Testis (tissue), 5 donors: ENCODE measurements at places on chromosomes 11 and 22.

DNA sequence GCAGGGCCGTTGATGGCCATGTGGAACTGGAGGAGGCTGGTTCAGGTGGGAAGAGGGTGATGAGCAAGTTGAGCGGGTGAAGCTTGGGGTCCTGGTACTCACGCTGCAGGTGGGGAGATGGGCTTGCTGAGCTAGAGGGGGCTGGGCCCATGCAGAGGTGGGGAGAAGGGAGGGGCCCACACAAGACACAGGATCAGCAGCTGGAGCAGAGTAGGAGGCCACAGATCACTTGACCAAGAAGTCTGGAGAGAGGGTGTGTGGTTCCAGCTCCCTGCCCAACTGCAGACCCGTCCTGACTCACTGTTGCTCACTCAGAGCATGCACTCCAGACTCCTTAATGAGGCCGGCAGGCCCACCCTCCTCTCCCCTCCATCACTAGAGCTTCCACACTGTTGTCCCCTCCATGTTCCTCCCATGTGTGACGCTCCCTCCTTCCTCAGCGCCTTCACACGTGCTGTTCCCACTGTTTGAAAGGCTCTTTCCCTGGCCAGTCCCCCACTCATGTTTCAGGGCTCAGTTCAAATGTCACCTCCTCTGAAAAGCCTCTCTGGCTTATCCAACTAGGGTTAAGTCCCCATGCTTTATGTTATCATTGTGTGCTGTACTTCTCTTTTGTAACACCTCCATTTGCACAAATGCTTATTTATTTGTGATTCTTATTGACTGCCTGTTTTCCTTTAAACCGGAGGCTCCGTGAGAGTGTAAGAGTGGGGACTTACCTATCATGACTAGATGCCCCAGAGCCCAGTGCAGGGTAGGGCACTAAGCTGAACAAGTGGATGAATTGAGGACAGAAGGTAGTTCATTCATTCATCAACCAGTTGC, 2.3 kb downstream of the CCDC86 start:
- H3K27me3 ChIP-seq: no peaks in the 10 kb centered on the region
- H3K4me1 ChIP-seq: peaks cover 32% of the 10 kb centered on the region
- no peak for DNase-seq
- no peak overlapping the region for H3K4me3 ChIP-seq

DNA sequence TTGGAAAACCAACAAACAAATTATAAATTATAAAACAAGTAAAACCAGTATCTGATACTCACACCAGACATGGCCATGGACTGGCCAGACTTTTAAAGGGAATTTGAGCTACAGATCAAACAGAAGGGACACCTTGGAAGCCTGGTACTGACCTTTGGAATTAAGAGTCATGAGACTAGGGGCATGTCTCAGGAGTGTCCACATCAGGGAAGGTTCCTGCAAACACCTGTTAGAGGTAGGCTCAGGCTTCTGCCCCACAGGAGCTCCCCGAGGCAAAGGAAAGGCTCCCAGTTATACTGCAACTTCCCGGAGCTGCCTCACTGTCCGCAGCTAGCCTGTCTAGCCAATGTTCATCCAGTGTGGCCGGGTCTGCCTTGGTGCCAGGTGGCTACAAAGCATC, 290.1 kb downstream of the BUD13 start:
- H3K4me3 ChIP-seq: no peak overlapping the region
- no peaks in the 10 kb centered on the region for H3K36me3 ChIP-seq
- no peak overlapping the region for H3K27ac ChIP-seq
- no peak for DNase-seq
- H3K4me1 ChIP-seq: peaks cover 11% of the 10 kb centered on the region
- no peaks in the 10 kb centered on the region for H3K27me3 ChIP-seq

- no peaks in the 10 kb centered on the region for H3K36me3 ChIP-seq
- H3K27ac ChIP-seq: no peak overlapping the region
- no peaks in the 10 kb centered on the region for H3K4me1 ChIP-seq
- no peaks in the 10 kb centered on the region for H3K27me3 ChIP-seq
- DNase-seq: no peak
- H3K4me3 ChIP-seq: no peak overlapping the region
These were observed 514 bp downstream of the KRTAP5-9 start for GRCh38 chr11:71548716-71549151.

DNA sequence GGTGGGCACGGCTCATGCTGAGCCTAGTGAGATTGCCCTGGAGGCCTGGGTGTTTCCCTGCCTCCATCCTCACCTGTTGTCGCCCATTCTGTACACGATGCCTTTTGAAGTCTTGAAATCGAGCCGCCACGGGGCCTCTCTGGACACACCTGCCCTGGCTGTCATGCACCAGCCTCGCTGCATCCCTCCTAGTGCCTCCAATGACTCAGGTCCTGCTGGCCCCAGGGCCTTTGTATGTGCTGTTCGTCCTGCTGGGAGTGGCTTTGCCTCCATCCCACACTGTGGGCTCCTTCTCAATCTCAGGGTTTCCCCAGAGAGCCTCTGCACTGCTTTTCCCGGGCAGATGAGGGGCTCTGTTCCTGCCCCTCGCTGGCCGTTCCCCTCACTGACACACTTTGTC, 8.9 kb upstream of the MYEOV start:
- no peaks in the 10 kb centered on the region for H3K27me3 ChIP-seq
- no peak for DNase-seq
- H3K4me1 ChIP-seq: peaks cover 3% of the 10 kb centered on the region
- no peaks in the 10 kb centered on the region for H3K36me3 ChIP-seq
- H3K27ac ChIP-seq: no peak overlapping the region
- no peak overlapping the region for H3K4me3 ChIP-seq

- H3K4me3 ChIP-seq: peak overlapping the region; percentile 29
- no peaks in the 10 kb centered on the region for H3K4me1 ChIP-seq
- no peak for DNase-seq
- no peaks in the 10 kb centered on the region for H3K27me3 ChIP-seq
- no peak overlapping the region for H3K27ac ChIP-seq
These were observed 238.7 kb upstream of the PLET1 start for GRCh38 chr11:112499153-112499880.

- H3K27ac ChIP-seq: no peak overlapping the region
- no peak for DNase-seq
- H3K4me1 ChIP-seq: no peaks in the 10 kb centered on the region
These were observed 18.3 kb downstream of the ELF5 start for GRCh38 chr11:34495239-34495723.

DNA sequence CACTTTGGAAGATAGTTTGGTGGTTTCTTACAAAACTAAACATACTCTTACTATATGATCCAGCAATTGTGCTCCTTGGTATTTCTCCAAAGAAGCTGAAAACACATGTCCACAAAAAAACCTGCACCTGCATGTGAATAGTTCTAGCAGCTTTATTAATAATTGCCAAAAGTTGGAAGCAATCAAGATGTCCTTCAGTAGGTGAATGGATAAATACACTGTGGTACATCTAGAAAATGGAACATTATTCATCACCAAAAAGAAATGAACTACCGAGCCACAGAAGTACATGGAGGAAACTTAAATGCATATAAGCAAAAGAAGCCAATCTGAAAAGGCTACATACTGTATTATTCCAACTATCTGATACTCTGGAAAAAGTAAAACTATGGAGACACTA, 569.1 kb upstream of the CCDC90B start:
- H3K4me1 ChIP-seq: no peaks in the 10 kb centered on the region
- no peaks in the 10 kb centered on the region for H3K27me3 ChIP-seq
- H3K36me3 ChIP-seq: no peaks in the 10 kb centered on the region
- DNase-seq: no peak
- H3K27ac ChIP-seq: no peak overlapping the region

DNA sequence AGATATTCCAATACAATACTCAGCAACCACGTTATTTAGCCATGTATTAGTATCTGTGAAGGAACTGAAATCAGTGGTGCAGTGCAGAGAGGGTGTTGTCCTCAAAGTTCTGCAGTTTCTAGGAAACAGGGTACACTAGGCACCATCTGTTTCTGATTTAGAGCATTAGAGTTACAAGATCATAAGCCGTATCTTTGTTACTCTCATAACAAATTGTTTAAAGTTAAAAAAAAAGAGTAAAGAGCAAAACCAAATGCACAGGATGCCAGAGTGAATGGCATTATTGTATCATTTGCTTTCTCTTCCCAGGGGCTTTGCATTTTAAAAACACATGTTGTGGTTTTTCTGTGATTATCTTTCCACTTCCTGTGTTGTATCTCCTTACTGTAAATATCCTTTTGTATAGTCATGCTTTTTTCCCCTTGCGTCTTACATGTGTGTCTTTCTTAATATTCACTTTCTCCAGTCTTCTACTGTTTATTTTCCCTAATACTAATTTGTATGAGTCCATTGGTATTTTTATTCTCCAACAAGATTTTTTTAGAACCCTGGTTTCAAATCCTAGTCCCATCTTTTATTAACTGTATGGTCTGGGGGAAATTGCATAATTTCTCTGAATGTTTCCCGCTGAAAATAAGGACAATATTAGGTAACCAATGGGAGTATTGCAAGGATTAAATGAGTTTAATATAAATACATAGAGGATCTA, 15.2 kb upstream of the NUP160 start:
- no peak overlapping the region for H3K27ac ChIP-seq
- H3K4me3 ChIP-seq: no peak overlapping the region
- no peaks in the 10 kb centered on the region for H3K4me1 ChIP-seq
- DNase-seq: no peak
- H3K27me3 ChIP-seq: no peaks in the 10 kb centered on the region

GRCh38 chr11:1449490-1450243, 36.9 kb downstream of the MOB2 start:
- H3K27me3 ChIP-seq: no peaks in the 10 kb centered on the region
- H3K36me3 ChIP-seq: no peaks in the 10 kb centered on the region
- no peak for DNase-seq
- H3K4me1 ChIP-seq: no peaks in the 10 kb centered on the region

DNA sequence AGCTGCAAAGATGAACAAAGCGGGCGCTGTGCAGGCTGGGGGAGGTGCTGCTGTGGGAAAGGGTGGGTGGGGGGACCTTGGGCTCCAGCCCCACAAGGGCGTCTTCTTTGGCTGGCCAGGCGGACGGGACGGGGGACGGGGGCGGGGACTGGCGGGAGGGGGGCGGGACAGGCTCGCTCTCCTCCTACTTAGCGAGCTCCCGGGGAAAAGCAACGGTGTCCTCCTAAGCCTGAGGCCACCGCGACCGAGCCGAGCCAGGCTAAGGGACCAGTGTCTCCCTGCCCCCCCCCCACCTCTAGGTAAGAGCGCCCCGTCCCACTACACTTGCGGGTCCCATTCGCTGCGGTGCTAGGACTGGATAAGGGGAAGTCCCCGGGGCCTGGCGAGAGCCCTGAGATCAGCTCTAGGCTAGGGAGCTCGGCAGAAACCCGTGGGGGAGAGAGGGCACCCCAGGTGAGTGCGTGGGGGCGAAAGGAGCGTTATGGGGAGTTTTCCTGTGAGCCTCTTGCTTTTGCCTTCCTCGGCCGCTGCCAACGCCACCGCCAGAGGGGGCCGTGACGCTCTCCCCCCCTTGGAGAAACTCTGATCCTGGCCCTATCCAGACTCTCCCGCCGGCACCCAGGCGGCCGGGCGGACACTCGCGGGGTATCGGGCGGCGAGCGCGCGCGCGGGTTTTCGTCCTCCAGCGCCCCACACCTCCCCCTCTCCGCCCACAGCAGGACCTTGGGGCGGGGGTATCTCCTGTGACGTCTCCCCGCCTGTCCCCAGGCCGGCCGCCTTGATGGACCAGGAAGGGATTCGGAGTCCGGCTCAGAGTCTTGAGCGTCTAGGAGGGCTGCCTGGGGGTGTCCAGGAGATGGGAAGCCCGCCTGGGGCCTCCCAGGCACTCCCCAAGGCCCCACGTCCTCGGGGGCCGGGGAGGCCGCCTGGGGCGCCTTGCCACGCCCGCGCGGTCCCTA, at the start of gene PHLDB1:
Gene PHLDB1 (plus strand): TSS at position 215 of the 959 bp plus-strand sequence. CDS start 6,222 bp downstream, outside the sequence.
- DNase-seq: peak; percentile 70
- H3K36me3 ChIP-seq: no peaks in the 10 kb centered on the region
- peak within 1 kb of the TSS; percentile 97 for H3K27ac ChIP-seq
- H3K4me1 ChIP-seq: peaks cover 45% of the 10 kb centered on the region

GRCh38 chr11:32427935-32428664, 7.2 kb downstream of the WT1 start:
- H3K27me3 ChIP-seq: no peaks in the 10 kb centered on the region
- no peak for DNase-seq
- peaks cover 9% of the 10 kb centered on the region for H3K4me1 ChIP-seq
- peak overlapping the region; percentile 91 for H3K27ac ChIP-seq
- H3K36me3 ChIP-seq: no peaks in the 10 kb centered on the region

DNA sequence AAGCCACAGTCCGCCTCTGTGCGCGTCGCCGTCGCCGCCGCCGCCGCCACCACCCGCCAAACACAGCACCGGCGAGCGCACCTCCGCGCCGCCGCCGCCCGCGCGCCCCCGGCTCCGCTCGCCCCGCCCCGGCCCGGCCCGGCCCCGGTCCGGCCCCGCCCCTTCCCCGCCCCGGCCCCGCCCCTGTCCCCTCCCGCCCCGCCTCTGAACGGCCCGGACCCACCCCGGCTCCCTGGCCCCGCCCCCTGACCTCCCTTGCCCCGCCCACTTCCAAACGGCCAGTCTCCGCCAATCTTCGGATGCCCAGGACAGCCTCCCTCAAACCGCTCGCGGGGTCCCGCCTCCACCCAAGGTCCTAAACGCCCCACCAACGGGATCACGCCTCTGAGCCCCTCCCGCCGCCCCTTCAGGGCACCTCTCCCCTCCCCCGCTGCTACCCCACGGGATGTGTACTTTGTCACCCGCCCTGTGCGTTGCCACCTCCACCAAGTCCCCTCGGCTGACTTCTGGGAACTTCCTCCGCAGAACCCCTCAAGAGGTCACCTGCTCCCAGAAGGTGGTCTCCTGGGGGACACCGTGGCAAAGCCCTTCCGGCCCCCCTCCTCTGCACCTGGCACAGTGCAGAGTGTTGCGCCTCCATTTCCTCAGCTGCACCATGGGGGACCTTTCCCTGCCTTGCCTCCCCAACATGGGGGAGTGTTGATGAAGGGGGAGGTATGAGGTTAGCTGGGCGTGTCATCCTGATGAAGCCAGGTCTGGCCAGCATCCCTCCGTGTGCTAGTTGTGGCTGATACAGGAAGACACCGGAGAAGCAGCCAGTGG, at the start of gene KIAA0930:
Gene KIAA0930 (minus strand): TSS at position 85 of the 822 bp plus-strand sequence. CDS start 191 bp downstream, outside the sequence.
- no peaks in the 10 kb centered on the region for H3K27me3 ChIP-seq
- peak; percentile 84 for DNase-seq
- H3K36me3 ChIP-seq: no peaks in the 10 kb centered on the region
- H3K27ac ChIP-seq: peak within 1 kb of the TSS; percentile 3
- peak within 1 kb of the TSS; percentile 77 for H3K4me3 ChIP-seq
